ENCODE measurements at places on chromosomes 2 and 18.

DNA sequence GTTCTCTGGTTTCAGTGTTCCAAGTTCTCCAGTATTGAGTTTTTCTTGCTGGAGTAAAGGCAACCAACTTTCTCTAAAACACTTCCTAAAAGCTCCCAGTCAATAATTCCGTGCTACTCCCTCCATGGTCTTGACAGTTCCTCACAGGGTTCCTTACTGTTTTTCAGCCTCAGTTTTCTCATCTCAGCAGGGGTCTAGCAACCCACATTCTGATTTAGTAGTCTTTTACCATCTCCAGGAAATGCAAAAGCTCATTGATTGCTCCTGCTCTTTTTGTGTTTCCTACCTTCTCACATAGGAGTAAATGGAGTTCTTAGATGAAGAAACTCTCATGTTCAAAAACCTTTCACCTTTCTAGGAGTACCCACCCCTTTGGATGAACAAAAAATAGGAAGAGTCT, 978.8 kb upstream of the POU3F3 start:
- DNase-seq, result no peak

DNA sequence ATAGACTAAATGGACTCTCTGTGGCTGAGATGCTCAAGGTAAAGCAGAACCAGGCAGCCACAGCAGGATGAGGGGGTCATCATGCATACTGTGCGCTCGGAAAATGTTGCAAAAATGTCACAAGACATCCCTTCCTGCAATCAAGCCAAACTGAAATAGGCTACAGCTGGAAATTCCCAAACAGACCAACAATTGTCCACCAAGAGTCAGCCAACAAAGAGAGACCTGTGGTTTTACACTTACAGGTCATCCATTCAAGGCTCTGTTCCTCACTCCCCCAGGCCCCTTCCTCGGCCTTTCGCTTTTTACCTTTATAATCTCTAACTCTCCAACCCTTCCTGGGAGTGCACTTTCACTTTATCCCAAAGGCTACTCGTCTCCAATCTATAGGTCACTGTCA, 1066.9 kb downstream of the TSN start:
- DNase-seq, result no peak

DNA sequence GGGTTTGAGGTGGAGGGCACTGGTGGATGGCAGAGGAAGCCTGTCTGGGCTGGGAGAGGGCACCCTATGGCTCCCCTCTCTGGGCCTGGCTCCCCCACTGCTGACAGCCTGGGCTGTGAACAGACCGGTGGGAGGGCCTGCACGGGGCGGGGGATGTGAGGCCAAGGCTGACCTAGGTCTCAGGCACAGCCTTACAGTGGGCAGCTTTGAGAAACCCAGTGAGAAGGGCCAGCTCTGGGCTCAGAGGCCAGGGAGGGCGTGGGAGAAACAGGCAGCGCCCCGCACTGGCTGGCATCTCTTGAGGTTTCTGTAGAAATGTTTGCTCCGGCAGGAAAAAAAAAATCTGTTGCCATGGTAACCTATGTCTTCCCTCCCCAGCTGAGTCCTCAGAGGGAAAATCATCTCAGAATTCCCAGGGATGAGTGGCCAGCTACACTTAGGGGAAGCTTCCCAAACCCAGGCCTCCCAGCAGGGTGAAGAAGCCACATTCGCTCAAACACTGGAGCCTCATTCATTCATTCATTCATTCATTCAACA, 71.7 kb upstream of the TAF1B start:
- no peak for DNase-seq

GRCh38 chr18:80147037-80147417, 38.0 kb downstream of the ADNP2 start:
- DNase-seq, result no peak

Data from stimulated activated CD8-positive, alpha-beta memory T cell treated with anti-CD3 and anti-CD28 coated beads, Interleukin-2, amount 100 ng/mL, for 1 hour (primary cell).